ENCODE measurements at places on chromosomes 2 and 18.

DNA sequence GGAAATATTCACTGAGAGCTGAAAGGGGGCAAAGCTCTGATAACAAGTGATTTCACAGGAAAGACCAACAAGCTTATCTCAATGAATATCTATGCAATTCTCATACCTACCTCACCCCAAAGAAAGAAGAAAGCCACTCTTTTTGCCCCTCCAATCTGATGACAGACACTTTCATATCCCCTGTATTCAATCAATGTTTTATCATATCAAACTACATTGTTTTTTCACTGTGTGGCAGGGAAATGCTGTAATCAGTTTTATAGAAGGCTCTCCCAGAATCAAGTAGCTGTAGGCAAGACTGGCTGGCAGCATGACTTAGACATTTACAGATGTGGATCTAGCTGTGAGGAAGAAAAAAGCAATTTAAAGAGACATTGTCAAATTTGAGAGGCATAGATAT lies 81.3 kb upstream of the PIK3C3 start:
- no peak for DNase-seq

DNA sequence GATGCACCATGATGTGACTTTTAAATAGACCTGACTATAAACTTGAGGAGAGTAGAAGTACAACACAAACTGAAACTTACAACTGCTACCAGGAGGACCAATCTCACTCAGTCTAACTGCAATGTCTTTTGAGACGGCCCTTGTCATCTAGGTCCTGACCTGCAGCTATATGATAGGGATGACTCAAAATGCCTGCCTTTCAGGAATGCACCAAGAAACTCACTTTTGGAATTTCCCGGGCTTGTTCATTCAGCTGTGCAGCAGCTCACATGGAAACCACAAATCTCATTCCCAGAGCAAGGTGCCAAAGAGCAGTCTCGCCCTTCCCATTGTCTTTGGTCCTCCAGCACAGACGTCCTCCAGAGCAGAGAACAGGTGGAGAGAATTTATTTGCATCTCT lies 113.7 kb downstream of the SPOPL start:
- DNase-seq: no peak

GRCh38 chr18:33960417-33960816 lies 264.3 kb downstream of the NOL4 start:
- no peak for DNase-seq

DNA sequence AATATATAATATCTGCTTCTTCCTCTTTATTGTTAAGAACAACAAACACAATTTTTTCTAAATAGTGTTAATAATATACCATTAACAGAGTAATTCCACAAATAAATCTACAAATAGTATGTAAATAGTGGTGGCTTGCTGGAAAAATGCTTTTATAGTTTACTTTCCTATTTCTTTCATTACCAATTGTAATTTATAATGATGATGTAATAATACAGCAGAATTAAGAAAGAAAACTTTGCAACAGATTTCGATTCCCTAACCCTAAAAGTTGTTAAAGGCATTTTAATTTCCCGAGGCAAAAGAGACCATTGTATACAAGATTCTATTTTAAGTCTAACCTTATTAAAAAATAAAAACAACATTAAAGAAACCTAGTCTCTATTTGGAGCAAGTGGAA lies 307.9 kb downstream of the CCDC178 start:
- no peak for DNase-seq

GRCh38 chr18:49024804-49025421 lies 74.1 kb upstream of the SMAD7 start:
- peak; percentile 37 for DNase-seq

DNA sequence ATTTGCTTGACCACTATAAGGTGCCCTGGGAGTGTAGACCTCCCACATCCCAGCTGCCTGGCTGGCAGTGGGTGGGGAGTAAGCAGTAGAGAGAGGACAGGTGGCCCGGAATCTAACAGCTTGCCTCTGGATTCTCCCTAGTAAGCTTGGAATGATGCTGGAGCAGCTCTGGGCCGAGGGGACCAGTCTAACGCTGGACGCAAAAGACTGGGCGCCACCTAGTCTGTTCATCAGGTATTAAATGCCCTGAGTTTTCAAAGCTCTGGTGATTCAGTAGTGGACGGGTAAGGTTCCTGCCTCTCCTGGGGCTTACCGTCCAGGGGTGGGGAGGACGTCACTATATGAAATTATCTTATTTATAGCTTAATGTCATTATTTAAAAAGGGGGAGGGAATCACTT lies 648 bp upstream of the LYPD6B start:
- no peak for DNase-seq

DNA sequence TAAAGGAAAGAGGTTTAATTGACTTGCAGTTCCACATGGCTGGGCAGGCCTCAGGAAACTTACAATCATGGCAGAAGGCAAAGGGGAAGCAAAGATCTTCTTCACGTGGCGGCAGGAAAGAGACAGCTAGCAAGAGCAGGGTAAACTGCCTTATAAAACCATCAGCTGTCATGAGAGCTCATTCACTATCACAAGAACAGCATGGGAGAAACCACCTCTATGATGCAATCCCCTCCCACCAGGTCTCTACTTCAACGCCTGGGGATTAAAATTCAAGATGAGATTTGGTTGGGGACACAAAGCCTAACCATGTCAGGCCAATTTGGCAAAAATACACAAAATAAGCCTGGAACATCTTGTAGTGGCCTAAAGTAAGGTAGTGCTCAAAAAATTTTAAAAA lies 152.6 kb downstream of the COL6A3 start:
- no peak for DNase-seq

GRCh38 chr2:608711-609110 lies 68.5 kb downstream of the TMEM18 start:
- DNase-seq: no peak

DNA sequence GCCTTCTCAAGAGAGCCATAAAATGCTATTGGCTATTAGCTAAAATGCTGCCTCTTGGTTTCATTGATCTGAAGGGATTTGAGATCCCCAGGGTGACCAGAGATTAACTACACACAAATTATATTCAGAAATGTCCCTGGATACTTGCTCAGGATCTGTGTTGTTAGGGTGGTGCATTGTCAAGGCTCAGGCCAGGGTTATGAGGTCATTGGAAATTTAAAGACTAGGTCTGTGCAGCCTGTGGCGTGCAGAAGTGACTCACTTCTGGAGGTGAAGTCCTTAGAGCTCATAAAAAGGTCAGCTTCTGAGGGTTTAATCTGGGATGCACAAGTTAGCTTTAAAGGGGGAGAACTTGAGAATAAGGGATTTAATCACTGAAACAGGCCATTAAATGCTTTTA lies 23.5 kb downstream of the LRRTM1 start:
- no peak for DNase-seq

DNA sequence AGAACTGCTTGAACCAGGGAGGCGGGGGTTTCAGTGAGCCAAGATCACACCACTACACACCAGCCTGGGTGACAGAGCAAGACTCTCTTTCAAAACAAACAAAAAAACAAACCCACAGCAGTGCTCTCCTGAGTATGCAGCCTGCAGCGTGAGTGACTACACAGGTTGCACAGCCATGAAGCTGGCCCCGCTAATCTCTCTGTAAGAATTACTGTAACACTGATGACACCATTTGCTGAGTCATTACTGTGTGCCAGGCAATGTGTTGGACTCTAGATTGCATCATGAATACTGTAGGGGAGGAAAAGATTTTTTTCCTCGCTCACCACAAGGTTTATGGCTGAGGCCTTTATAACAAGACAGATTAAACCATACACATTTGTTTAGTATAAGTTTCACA lies 118.6 kb upstream of the ATP8B1 start:
- no peak for DNase-seq

GRCh38 chr2:162646794-162647193 lies 191.8 kb downstream of the KCNH7 start:
- DNase-seq: no peak

- no peak for DNase-seq
Measured at GRCh38 chr2:42025151-42025582, 22.7 kb upstream of the PKDCC start.

GRCh38 chr2:28958689-28959088 lies 22.4 kb upstream of the TOGARAM2 start:
- peak; percentile 70 for DNase-seq

DNA sequence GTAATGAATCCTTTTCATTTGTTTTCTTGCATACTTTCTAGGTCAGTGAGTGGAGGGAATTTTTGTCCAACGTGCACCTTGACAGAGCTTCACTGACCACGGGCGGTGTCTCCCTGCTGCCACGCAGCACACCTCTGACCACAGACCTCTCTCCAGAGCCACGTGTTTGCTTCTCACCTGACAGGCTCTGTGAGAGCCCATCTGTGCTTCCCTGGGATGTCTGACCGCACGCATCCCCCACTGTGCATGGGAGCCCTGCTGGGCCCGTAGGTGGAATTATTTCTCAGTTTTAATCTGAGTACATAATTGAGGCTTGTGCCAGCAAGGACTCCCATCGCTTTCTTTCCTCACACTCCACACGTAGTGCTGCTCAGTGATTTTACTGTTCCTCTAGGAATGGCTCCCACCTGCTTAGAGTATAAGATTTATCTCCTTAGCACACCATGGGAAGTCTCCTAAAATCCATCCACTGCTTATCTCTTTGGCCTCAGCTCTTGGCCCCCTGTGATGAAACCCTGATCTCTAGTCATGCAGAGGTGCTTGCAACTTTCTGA lies 482.6 kb downstream of the TSN start:
- no peak for DNase-seq

DNA sequence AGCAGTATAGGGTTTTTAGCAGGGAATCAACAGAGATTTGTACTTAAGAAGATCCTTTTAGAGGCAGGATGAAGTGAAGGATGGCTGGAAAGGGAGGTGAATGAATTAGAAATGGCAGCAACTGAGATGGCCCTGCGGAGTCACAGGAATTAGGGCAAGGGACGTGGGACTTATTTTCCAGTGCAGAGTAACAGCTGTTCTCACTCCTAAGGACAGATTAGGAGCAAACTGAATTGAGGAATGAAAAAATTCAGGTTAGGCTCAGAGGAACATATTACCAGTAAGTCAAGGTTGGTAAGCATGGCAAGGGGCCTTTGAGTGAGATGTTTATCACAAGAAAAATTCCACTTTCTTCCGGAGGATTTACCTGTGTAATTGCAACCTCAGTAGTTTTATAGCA lies 34.4 kb downstream of the COL4A3 start:
- no peak for DNase-seq

- DNase-seq: no peak
Measured at GRCh38 chr2:106575955-106576354, 88.8 kb downstream of the CD8B2 start.

- DNase-seq: no peak
Measured at GRCh38 chr18:23099621-23100020, 35.7 kb upstream of the CABLES1 start.

- no peak for DNase-seq
Measured at GRCh38 chr2:145875016-145875415, 1355.1 kb upstream of the ZEB2 start.

DNA sequence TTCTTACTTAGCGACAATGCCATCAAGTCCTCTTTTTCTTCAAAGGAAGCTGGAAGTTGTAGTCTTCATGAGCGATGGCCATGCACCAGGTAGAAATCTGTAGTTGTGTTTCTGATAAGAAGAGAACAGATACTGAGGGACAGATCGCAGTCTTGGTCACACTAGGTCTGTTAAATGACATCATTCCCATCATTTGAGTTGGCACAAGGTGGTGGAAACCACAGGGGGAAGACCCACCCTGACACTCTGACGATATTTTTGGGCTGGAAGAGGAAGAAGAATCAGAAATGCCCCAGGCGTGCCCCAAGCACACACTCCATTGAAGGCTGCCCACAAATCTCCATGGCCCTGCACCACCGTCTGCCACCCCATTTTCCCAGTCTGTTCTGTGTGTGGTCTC lies 89.0 kb upstream of the BOD1L2 start:
- no peak for DNase-seq

GRCh38 chr2:101753720-101754490 lies 56.4 kb downstream of the MAP4K4 start:
- no peak for DNase-seq

DNA sequence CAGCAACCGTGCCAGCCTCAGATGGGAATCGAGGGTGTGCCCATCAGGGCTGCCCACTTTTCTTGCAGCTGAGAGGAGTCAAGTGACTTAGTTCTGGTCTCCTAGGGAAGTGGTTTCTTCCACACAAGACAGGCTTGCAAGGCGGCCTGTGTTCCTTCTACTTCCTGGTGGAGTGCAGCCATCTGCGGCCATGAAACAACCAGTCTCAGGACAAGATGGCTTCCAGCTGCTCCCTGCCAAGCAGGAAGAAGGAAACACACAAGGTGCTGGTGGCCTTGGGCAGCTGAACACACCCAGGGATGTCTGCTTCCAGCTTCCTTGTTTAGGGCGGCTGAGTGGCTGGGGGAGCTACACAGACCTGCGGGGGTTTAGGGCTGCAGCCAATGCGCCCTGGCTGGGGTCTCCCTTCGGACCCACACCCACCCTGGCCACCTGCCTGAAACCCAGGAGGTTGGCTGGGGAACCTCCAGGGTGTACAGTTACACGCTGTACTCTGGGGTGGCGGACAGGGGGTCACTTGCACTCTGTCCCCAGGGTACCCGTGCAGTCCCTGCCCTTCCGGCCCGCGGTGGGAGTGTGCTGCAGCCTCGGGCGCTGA lies 34.7 kb downstream of the PTPN18 start:
- DNase-seq: no peak

DNA sequence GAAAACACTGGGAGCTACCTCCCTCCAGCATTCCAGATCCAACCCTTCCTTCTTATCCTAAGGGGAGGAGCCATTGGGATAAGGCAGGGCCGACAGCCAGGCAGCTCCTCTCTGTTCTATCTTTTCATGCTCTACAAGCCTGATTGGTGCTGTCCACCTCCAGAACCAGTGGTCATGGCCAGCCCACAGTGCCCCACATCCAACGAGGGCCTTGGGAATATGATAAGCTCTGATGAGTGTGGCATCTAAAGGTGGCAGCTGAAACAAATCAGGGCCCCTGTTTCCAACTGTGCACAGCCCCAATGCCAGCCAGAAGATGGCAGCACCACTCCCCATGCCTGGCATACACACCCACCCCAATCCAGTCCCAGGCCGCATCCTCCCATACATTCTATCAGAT lies 329.3 kb downstream of the C1D start:
- DNase-seq: no peak

- DNase-seq: no peak
Measured at GRCh38 chr2:65417509-65418085, 14.8 kb downstream of the SPRED2 start.

- DNase-seq: no peak
Measured at GRCh38 chr2:54803783-54804751, 80.6 kb downstream of the EML6 start.

GRCh38 chr2:84971510-84972206 lies 697 bp downstream of the KCMF1 start:
- peak; percentile 86 for DNase-seq
